ENCODE measurements at places on chromosomes 6 and 20.

- DNase-seq = no peak
Observed at GRCh38 chr6:88958842-88959241, 4.6 kb downstream of the RNGTT start.

DNA sequence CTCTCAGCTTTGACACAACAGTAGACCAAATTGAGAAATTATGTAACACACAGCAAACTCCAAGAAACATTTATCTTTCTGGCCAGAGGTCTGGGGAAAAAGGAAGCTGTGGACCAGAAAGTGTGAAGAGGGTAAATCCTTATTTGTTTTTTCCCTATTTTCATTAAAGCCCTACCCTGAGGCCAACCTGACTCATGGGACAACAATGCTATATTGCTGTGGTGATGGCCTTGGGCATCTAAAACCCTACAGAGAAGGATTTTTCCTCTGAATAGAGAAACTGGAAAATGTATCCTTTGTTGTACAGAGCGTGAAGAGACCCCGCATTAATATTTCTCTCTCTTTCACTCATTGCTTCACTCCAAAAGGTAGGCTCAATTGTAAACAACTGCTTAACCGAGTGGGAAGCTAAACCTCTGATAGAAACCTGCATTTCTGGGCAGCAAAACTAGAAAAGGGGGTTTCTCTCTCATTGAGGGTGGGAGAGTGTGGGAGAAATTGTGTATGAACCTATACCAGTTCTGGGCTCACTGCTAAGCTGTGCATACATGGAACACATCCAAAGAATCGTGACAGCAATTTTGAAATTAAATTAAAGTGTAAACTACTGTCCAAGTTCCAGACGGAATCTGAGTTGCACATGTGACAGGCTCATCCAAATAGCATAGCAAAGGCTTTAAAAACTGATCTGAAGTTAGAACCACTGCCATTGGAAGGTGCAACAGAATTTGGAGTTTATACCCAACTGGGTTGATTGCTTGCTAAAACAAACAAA is 175.5 kb downstream of the CLVS2 start:
- DNase-seq = no peak

GRCh38 chr20:10581823-10582222 is 92.0 kb downstream of the JAG1 start:
- DNase-seq = no peak

- no peak for DNase-seq
Observed at GRCh38 chr6:150905769-150906168, 40.3 kb downstream of the MTHFD1L start.

- DNase-seq = no peak
Observed at GRCh38 chr6:49966334-49966733, 2.4 kb upstream of the DEFB114 start.

DNA sequence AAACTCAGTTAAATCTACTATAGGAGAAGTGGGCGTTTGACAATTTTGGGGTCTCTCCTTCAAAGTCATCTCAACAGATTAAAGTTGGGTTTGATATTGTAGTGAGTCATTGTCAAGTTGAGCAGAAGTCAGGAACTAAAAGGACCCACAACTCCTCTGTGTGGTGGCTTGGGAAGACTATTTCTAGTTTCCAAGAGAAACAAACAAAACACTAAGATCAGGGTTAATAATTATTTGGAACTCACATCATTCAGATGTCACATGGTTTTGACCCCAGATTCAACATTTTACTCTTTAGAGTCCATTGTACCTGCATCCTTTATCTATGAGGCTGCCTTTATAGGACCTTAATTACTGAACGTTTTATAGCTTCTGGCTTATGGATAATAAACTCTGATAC is 45.3 kb upstream of the TINAG start:
- DNase-seq = no peak

DNA sequence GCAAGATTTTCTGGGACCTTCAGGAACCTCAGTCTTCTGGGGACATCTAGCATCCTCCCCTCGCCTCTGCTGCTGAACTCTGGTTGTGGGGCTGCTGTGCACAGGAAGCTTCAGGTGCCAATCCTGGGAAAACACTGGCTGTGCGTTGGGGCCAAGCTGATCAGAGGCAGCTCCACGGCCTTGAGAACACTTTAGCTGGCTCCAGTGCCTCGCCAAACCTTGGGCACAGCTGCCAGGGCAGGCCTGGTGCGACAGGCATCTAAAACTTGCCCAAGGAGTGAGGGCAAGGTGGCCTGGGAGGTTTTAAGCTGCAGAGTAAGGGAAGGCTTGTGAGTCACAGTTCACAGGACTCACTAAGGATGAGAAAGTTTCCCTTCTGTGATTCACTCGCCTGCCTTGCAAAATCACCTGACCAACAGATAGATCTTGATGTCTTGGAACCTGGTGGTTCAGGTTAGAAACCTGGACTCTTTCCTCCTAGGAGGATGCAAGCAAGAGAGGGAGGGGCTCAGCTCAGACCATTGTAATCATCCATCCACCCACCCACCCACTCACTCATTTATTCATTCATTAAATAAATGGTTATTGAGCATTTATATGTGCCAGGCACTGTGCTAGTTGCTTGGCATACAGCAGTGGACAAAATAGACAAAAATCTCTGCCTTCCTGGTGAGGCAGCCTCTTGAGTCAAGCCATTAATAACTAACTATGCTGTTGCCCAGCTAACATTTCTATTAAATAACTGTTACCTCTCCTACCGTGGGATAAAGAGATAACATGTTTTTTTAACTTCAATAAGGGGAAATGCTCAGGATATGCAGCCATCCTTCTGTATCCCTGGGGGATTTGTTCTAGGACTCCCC is 2.5 kb upstream of the SPATS1 start:
- DNase-seq = no peak

GRCh38 chr6:73585566-73586415 is 65.0 kb upstream of the EEF1A1 start:
- DNase-seq = no peak

- no peak for DNase-seq
Observed at GRCh38 chr6:21937466-21937865, 343.9 kb downstream of the SOX4 start.

- no peak for DNase-seq
Observed at GRCh38 chr6:35304299-35304698, 6.7 kb downstream of the DEF6 start.

DNA sequence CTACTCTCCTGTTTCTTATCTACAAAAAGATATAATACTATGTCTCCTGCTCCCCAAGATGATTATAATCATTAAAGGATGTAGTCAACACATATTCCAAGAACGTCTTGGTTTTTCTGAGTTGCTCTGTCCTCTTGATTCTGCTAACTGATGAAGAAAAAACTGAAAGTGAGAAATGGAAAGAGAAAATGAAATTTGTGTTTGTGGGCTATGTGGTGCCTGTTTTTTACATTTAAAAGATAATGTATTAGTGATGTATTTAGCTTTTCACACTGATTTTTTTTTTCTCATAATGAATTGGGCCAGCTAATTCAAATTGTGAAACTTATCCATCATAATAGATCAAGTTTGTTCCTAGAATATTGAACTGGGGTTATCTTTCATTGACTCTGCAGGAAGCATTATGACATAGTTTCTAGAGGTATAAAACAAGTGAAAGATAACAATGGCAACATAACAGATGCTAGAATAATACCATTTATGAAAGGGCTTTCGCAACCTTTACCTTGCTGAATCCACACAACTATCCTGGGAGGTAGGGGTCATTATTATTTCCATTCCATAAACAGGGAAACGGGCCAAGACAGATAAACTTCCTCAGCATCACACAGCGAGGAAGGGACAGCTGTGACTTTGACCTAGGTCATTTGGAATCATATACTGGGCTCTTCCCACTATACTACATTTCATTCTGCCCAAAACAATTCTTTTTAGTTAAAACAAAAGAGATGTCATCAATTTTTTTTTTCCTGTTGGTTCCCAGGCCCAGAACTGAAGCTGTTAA is 336.7 kb downstream of the GJA1 start:
- no peak for DNase-seq

GRCh38 chr20:53643031-53643832 is 49.6 kb upstream of the ZNF217 start:
- DNase-seq = peak; percentile 44

- no peak for DNase-seq
Observed at GRCh38 chr20:47735412-47736400, 49.6 kb downstream of the SULF2 start.

DNA sequence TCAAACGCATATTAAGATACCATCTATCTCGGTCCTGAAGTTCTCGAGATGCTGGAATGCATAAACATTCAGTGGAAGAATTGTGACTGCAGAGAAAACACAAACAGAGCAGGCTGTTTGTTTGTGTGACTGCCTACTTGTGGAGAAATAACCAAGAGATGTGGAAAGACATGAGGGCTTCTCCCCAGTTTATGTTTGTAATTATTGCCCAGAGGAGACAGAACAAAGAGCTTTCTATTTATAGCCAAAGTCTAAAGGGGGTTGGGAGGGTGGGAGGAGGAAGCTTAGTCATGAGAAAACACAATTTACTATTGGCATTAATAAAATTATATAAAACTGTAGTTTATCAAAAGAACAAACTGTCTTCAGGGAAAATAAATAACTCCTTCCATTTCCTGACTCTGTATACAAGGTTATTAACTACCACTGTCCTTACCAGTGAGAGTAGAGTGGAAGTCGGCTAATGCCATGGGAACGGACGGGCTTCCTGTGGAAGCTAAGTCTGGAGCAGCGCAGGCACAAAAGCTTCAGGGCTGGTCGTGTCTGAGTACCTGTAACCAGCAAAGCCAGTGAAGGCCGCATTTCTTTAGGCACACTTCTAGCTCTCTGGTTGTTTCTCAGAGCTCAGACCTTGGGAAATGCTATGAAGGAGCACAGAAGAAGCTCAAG is 200.2 kb upstream of the SUPT3H start:
- no peak for DNase-seq

DNA sequence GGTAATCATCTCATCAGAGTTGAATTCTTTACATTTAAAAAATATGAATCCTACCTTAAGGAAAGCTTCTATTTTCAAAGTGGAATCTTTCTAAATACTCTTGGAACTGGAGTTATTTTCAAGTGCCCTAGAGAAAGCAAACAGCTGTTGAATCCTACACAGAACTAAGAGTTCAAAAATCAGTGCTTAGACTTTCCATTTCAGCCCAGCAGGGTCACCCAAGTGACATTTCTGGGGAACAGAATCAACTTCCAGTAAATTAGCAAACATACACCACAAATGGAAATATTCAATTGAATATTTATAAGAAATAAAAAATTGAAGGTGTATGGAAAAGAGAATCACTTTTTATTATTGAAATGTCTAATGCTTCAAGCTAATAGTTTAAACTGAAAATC is 427.7 kb upstream of the NOX3 start:
- DNase-seq = no peak

GRCh38 chr20:8133310-8133768 is 1.3 kb downstream of the PLCB1 start:
- DNase-seq = no peak

DNA sequence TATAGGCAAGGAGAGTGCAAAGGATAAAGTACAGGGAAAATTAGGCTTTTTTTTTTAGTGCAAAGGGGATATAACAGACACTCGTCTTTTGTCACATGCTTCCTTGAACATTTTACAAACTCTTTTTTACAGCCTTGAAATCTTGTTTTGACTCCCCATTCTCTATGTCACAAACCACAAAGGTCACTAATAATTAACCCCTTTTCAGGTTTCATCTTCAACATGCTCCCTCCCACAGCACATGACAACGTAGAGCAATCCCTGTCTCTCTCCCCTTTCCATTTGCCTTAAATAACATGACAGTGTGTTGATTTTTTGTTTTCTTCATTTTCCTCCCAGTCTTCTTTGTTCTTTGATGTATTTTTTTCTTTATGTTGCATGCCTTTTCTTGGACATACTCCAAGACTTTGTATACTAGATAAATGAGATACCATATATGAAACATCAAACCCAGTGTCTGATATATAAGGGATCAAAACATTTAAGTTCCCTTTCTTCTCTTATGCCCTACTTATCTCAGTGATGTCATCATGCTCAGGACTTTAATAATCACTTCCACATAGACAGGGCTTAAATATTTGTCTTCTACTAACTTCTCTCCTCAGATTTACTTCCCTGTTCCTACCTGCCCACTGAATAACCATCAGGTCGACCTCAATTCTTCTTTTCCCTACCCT is 378.7 kb upstream of the HSF2 start:
- DNase-seq = no peak

DNA sequence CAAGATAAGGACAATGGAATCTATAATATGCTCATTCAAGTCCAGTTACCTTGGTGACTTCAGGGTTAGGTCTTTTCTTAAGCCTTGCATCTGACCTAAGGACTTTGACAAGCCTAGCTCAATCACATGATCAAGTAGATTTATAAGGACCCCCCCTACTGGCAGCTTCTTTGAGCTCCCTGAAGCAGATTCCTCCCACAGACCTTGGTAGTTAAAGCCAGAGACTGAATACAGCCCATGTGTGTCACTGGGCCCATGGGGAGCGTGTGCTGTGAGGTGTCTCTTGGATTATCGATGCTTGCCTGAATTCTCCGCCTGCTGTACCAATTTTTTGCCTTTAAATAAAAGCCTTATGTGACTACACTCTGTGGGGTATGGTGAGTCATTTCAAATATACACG is 372.7 kb upstream of the RGS17 start:
- DNase-seq = no peak

GRCh38 chr6:98384334-98384733 is 450.0 kb upstream of the POU3F2 start:
- no peak for DNase-seq

DNA sequence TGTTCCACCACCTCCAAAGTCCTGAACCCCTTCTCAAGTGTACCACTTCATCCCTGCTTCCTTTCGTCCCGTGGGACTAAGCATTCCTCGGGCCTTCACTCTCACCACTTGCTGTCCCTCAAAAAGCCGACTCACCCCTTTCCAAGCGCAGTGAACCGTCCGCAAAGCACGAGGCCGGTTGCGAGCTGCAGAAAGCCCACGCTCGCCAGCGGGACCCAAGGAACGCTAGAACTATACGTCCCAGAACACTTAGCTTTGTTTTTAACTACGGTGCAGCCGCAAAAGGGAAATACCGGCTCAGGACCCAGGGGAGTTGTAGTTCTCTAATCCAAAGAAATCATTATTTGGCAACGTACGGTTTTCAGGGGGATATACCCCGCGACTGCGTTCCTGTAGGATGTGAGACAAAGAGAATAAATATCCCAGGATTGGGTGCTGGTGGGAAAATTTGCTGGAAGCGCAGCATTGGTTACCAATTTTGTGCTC is 416 bp upstream of the POLR1H start:
- no peak for DNase-seq

- no peak for DNase-seq
Observed at GRCh38 chr6:25713824-25714223, 40.7 kb upstream of the SLC17A4 start.

- DNase-seq = no peak
Observed at GRCh38 chr6:50591135-50591534, 122.2 kb upstream of the TFAP2D start.
